Sigmoid colon (tissue), 7 donors: ENCODE measurements at places on chromosomes 1 and 21.

DNA sequence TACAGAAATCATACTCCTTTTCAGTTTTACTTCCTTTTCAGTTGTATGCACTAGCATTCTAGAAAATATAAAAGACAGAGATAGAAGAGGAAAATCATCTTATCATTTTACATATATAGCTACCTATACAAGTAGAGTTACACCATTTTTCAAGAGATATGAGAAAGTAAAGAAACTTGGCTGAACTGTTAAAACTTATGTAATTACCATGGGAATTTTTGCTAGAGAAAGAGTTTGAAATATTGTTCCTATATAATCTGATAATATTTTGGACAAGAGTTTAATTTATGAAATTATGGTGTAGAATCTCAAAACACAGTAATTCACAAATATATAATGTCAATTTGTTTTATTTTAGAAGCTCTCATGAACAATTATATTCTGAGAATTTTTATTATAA is 180.8 kb downstream of the PLPPR4 start:
- H3K36me3 ChIP-seq = no peaks in the 10 kb centered on the region
- H3K27ac ChIP-seq = no peak overlapping the region
- no peak overlapping the region for H3K4me3 ChIP-seq
- H3K4me1 ChIP-seq = peaks cover 5% of the 10 kb centered on the region
- H3K27me3 ChIP-seq = no peaks in the 10 kb centered on the region

DNA sequence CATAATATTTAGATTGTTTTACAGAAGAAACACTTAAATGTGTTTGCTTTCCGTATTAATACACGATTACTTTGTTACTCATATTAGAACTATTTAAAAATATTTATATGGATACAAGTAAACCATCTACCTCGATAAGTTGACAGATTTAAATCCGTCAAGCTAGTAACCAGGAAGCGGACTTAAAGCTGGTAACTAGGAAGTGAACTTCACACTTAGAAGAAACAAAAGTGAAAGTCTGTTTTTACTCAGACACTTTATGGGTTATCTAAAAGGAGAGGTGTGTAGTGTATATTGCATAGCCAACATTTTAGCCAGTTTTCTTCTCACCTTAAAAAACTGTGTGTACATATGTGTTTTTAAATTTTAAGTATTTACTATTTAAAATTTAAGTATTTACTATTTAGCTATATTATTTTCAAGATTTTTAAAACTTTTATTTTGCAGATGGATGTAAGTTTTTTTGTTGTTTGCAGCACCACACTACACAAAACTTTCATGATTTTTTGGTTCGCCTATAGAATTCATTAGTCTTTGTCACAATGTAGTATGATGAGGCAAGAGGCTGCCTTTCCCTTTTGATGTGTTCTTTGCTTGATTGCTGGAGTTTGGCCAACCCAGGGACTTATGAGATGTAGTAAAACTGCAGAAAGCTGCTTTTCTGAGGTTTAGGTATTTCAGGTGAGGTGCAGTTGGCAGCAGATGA is 2.7 kb downstream of the USP25 start:
- peaks cover 58% of the 10 kb centered on the region for H3K4me1 ChIP-seq
- peak overlapping the region; percentile 89 for H3K4me3 ChIP-seq
- DNase-seq = no peak
- H3K27ac ChIP-seq = peak overlapping the region; percentile 96

DNA sequence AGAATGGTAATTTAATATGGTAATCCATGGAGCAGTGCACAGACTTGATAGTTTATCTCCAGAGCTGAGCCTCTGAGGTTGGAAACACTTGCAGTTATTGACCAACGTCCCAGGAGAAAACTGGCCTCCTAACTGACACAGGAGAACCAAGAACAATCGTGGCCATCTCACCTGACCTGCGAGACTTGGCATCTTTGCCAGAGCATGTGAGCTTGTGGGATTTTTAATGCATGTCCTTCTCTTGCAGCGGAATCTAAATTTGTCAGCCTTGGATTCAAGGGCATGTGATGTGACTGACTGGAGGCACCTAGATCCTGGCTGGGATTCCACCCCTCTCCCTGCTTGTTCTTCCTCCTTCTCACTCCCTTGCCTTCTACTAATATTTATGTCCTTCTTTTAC is 27.8 kb upstream of the SLC26A9 start:
- H3K36me3 ChIP-seq = no peaks in the 10 kb centered on the region
- H3K4me1 ChIP-seq = no peaks in the 10 kb centered on the region
- H3K4me3 ChIP-seq = no peak overlapping the region
- H3K27me3 ChIP-seq = no peaks in the 10 kb centered on the region

GRCh38 chr1:3501856-3502640 is 47.6 kb downstream of the ARHGEF16 start:
- no peaks in the 10 kb centered on the region for H3K4me1 ChIP-seq
- no peak overlapping the region for H3K27ac ChIP-seq
- H3K36me3 ChIP-seq = no peaks in the 10 kb centered on the region
- DNase-seq = peak; percentile 84
- H3K27me3 ChIP-seq = no peaks in the 10 kb centered on the region

GRCh38 chr1:17885663-17886320 is 130.7 kb downstream of the ACTL8 start:
- no peak overlapping the region for H3K27ac ChIP-seq
- peaks cover 19% of the 10 kb centered on the region for H3K27me3 ChIP-seq
- no peaks in the 10 kb centered on the region for H3K36me3 ChIP-seq

GRCh38 chr1:75742047-75742625 is 17.6 kb downstream of the ACADM start:
- no peaks in the 10 kb centered on the region for H3K4me1 ChIP-seq
- no peaks in the 10 kb centered on the region for H3K27me3 ChIP-seq
- DNase-seq = no peak

GRCh38 chr1:171357179-171357578 is 43.2 kb downstream of the FMO4 start:
- no peak for DNase-seq
- no peak overlapping the region for H3K27ac ChIP-seq
- no peaks in the 10 kb centered on the region for H3K4me1 ChIP-seq
- H3K36me3 ChIP-seq = no peaks in the 10 kb centered on the region
- H3K4me3 ChIP-seq = no peak overlapping the region
- H3K27me3 ChIP-seq = no peaks in the 10 kb centered on the region

- no peaks in the 10 kb centered on the region for H3K36me3 ChIP-seq
- no peaks in the 10 kb centered on the region for H3K27me3 ChIP-seq
- H3K4me3 ChIP-seq = no peak overlapping the region
- H3K27ac ChIP-seq = no peak overlapping the region
- no peaks in the 10 kb centered on the region for H3K4me1 ChIP-seq
Measured at GRCh38 chr1:203104789-203105390, 19.1 kb upstream of the MYOG start.

DNA sequence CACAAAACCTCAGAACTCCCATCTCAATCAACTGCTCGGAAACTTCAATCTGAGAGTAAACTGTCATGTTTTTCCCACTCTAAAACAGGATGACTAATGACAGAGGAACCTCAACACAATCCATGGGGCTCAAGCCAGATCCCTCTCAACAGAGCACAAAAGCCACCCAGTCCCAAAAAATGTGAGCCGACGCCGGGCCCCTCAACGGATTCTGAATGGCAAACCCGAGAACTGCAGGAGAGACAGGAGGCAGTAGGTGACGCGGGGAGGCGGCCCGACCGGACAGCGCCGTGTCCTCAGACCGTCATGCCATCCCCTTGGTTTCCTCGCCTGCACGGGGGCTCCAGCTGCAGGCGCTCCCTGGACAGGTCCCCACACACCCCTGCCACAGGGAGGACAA is 53.4 kb downstream of the SSBP3 start:
- no peaks in the 10 kb centered on the region for H3K36me3 ChIP-seq
- peaks cover 69% of the 10 kb centered on the region for H3K4me1 ChIP-seq
- no peak for DNase-seq
- no peaks in the 10 kb centered on the region for H3K27me3 ChIP-seq
- no peak overlapping the region for H3K27ac ChIP-seq

DNA sequence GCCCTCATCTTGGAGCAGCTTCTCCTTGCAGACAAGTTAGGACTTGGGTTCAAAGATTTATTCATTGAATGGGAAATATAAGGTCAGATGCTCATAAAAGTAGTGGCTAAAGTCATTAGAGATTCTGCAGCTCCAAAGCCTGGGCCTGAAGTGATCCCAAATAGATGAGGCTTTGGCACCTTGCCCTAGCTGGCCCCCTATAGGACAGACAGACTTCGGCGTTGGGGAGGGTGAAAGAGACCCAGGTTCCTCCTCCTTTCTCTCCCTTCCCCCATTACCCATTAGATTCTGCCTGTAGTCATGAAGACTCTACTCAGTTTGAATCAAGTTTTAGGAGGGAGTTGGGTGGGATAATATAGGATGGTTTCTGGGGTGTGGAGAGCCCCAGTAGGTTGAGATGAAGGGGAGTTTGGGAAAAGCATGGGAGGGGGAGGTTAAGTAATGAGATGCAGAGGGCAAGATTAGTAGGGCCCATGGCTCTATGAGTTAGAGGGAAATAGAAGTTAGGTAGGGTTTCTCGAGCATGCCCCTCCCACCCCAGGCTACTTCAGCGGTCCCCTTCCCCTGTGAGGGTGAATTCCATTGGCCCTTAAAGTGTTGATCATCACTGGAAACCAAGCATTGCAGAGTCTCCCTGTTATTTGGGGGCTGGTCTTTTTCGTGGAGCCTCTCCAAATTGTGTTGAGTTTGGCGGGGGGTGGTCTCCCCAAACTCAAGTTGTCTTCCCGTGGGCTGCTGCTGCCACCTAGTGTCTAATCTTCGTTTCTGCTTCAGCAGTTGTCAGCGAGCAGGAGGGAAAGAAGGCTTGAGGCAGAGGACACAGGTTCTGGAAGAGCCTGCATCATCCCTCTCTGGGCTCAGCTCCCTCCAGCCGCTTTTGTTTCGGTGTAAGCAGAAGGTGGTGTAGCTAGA is 2.1 kb upstream of the AHDC1 start:
- H3K4me3 ChIP-seq = no peak overlapping the region
- peaks cover 33% of the 10 kb centered on the region for H3K4me1 ChIP-seq
- no peak overlapping the region for H3K27ac ChIP-seq
- DNase-seq = no peak
- no peaks in the 10 kb centered on the region for H3K36me3 ChIP-seq

GRCh38 chr1:97610102-97610501 is 310.7 kb downstream of the DPYD start:
- H3K36me3 ChIP-seq = no peaks in the 10 kb centered on the region
- H3K27me3 ChIP-seq = no peaks in the 10 kb centered on the region
- H3K4me3 ChIP-seq = no peak overlapping the region
- H3K27ac ChIP-seq = no peak overlapping the region
- no peak for DNase-seq

DNA sequence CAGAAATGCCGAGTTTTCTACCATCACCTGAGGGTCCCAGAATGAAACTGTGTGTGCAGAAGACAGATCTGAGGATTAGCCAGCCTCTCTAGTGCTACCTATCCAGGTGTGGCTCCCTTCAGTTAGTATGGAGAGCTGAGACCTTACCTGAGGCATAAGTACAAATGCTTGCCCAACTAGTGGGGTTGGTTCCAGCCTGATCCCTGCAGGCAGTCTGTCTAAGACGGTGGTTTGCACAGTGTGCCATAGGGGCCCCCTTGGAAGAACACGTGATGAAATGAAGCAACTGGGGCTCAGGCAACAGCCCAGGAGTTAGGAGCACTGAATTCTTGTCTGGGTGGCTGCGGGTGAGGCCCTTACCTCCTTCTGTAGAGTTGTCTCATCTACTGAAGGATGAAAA is 15.6 kb downstream of the S100A7A start:
- no peaks in the 10 kb centered on the region for H3K4me1 ChIP-seq
- no peaks in the 10 kb centered on the region for H3K27me3 ChIP-seq
- no peak overlapping the region for H3K4me3 ChIP-seq
- H3K36me3 ChIP-seq = no peaks in the 10 kb centered on the region
- H3K27ac ChIP-seq = no peak overlapping the region

DNA sequence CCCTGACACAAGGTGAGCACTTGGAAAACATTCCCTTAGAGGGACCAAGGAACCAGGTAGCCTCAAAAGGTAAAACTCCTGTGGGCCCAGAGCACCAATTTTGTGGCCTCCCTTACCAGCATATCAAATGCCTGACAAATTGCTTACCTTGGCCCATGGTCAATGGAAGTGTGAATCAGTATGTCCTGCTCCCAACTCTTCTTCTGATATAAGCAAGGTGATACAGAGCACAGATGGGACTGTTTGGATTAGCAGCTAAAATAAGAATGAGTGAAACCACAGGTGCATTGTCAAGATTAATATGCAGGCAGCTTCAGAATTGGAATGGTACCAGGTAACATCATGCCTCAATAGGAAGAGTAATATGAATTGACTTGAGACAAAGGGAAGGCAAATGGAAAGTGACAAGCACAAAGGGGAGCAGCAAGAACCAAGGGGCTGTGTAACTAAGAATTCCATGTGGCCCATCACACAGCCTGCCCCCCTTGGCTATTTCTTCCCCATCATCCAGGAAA is 156.8 kb upstream of the KCND3 start:
- no peak overlapping the region for H3K27ac ChIP-seq
- no peaks in the 10 kb centered on the region for H3K36me3 ChIP-seq
- no peaks in the 10 kb centered on the region for H3K27me3 ChIP-seq
- DNase-seq = no peak

DNA sequence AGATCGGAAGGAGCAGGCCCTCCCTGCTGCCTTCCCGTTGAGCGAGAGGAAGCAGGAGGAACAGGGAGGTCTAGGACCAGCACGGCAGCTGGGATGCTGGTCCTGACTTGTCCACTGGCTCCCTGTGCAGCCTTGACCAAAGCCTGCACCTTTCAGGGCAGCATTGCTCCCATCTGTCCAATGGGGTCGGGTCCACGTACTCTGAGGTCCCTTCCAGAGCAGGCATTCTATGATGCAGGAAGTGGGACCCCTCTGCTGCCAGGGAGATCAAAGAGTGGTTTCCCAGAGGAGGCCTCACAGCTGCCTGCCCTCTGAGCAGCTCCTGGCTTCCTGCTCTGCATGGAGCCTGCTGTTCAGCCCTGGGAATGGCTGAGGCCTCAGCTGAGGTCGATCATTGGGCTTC is 21.7 kb upstream of the ZNF362 start:
- no peaks in the 10 kb centered on the region for H3K36me3 ChIP-seq
- DNase-seq = no peak
- no peaks in the 10 kb centered on the region for H3K4me1 ChIP-seq
- no peak overlapping the region for H3K4me3 ChIP-seq

DNA sequence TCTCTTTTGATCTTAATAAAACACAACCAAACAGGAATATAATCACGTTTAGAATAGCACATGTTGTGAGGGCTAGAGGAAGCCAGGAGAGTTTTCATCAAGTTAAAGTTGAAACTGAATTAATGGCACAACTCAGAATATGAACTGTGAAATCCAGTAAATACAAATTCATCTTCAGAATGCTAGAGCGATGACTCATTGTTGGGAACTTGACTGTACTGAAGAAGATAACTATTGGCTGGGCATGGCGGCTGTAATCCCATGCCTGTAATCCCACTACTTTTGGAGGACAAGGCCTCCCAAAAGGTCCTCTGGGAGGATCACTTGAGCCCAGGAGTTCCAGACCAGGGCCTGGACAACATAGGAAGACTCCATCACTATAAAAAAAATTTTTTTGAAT is 8.8 kb downstream of the SYF2 start:
- H3K4me3 ChIP-seq = no peak overlapping the region
- H3K27ac ChIP-seq = no peak overlapping the region
- H3K4me1 ChIP-seq = no peaks in the 10 kb centered on the region
- DNase-seq = no peak
- H3K27me3 ChIP-seq = no peaks in the 10 kb centered on the region

- H3K4me1 ChIP-seq = peaks cover 6% of the 10 kb centered on the region
- no peak overlapping the region for H3K4me3 ChIP-seq
- no peak for DNase-seq
- H3K27me3 ChIP-seq = no peaks in the 10 kb centered on the region
Measured at GRCh38 chr1:180031664-180032063, 77.1 kb downstream of the CEP350 start.

- no peak for DNase-seq
- no peak overlapping the region for H3K4me3 ChIP-seq
- H3K36me3 ChIP-seq = no peaks in the 10 kb centered on the region
- no peaks in the 10 kb centered on the region for H3K27me3 ChIP-seq
Measured at GRCh38 chr1:94274561-94274960, 37.2 kb upstream of the ARHGAP29 start.

GRCh38 chr1:70247768-70248167 is 26.6 kb downstream of the SRSF11 start:
- H3K4me1 ChIP-seq = peaks cover 3% of the 10 kb centered on the region
- no peak for DNase-seq
- H3K36me3 ChIP-seq = peaks cover 100% of the 10 kb centered on the region
